Activated T-cell treated with anti-CD3 and anti-CD28 coated beads for 24 hours (primary cell): ENCODE measurements at places on chromosomes 2 and 18.

- DNase-seq, result no peak
Measured at GRCh38 chr2:120779781-120780283, 44.2 kb downstream of the GLI2 start.

DNA sequence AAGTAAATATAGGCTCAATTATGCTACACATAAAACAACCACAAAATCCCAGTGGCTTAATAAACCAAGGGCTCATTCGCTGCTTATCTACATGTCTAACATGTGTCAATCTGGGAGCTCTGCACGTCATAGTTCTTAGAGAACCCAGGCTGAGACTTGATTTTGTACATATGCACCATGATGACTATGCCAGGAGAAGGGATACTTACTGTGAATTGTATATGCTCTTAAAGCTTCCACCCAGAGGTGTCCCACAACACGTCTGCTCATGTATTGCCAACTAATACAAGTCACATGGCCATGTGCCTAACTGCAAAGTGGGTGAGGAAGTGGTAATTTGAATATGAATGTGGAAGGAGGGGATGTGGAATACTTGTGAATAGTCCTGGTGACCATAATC is 262.1 kb downstream of the CPS1 start:
- no peak for DNase-seq

- DNase-seq, result no peak
Measured at GRCh38 chr2:180980943-180981911, 822 bp downstream of the UBE2E3 start.

- DNase-seq, result no peak
Measured at GRCh38 chr18:677951-678381, 20.5 kb downstream of the TYMS start.

- DNase-seq, result no peak
Measured at GRCh38 chr18:57959278-57959677, 84.7 kb upstream of the NEDD4L start.

DNA sequence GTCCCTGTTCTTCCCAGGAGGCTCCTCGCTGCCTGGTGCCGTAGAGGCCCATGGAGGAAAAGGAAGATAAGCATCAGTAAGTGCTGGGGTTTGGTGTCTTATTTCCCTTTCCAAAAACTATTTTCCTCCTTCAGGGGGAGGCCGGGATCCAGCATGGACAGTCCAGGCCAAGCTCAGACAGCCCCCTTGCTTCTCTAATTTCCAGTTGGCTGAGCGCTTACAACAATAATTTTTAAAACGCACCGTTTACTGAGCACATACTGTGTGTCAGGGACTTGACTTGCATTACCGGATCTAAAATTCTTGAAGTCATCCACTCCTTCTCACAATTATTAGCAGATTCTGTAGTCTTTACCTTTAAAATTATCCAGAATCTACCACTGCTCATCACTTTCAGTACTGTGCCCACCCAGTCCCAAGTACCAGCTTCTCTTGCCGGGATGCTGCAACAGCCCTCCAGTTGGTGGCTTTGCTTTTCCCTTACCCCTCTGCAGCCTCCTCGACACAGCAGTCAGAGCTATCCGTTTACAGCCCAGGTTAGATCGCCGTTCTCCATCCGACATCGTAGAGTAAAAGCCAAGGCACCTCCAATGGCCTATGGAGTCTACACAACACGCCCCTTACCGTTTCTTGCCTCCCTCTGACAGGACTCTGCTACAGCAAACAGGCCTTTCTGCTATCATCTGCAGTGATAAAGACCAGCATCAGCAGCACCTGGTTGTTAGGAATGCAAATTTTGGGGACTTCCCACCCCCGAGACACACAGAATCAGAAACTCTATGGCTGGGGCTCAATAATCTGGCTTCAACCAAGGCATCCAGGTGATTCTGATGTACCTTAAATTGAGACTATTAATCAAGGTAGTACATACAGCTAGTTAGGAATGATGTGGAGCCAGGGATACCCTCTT is 75.2 kb upstream of the TSPYL6 start:
- DNase-seq, result no peak

DNA sequence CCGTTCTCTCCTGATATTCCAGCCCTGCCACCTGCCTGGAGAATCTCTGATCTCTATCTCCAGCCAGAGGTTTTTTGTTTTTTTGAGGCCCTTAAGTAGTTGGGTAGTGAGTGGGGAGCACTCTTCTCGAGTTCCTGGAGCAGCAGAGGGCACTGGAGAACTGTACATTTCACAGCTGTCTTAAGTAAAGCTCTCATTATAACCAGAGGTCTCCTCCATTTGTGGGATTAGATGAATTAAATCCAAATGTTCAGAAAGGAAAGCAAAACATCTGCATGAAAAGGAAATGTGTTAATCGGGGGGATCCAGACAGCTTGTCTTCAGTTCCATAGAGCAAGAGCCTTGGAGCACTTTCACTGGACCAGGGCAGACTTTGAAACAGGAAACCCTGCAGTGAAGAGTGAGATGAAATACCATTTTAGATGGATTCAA is 32.8 kb downstream of the AOX1 start:
- DNase-seq, result no peak

DNA sequence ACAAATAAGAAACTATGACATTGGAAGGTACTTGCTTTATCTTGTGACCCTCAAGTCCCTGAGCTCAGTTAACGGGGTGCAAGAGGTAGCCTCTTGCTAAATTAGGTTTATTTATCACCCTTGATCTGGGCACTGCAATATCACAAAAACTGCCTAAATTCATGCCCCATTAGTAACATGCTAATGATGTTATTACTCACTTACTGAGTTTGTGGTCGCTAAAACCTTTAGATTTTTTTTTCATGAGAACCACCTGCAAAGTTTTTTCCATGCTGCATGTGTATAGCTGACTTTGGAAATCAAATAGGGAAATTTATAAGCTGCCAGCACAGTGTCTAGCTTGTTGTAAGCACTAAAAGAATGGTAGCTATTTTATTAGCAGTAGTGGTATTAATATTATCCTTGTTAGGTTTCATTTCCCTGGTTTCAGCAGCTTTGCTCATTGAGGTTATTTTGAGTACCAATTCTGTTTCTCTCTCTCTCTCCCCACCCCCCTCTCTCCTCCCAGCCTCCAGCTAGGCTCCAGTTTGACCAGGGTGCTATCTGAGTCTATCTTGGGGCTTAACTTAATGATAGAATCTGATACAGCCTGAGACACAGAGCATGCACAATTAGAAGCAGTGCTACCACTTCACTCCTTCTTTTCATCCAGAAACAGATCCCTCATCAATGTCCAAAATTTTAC is 88.7 kb upstream of the ATP8B1 start:
- DNase-seq, result no peak

GRCh38 chr2:180652794-180653193 is 327.6 kb upstream of the UBE2E3 start:
- no peak for DNase-seq

GRCh38 chr2:28175028-28175427 is 217.6 kb upstream of the FOSL2 start:
- DNase-seq, result no peak

DNA sequence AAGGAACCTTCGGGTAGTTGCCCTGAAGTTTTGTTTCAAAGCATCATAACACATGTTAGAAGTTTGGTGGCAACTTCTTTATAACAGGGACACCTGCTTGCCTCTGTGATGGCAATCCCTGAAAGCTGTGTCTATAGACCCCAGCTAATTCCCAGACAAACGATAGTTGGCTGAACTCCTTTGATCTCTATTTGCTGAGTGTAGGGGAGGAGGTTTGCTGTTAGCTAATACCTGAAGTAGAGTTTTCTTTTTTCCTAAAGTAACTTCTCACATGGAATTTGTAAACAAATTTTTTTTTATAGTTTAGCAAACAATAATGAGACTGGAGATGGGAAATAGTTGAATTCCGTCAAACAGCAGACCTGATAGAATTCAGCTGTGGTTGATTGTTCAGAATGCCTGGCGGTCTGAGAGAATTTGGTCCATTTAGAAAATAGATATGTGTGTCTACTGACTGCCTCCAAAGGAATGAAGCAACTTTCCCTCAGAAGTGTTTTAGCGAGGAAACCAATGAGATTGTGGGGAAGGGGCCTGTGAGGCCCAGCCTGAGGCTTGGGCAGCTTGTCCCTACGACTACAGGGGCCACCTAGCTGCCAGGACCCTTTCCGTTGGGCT is 123.5 kb upstream of the EPAS1 start:
- no peak for DNase-seq

GRCh38 chr2:36561237-36561944 is 36.6 kb downstream of the FEZ2 start:
- DNase-seq, result no peak

DNA sequence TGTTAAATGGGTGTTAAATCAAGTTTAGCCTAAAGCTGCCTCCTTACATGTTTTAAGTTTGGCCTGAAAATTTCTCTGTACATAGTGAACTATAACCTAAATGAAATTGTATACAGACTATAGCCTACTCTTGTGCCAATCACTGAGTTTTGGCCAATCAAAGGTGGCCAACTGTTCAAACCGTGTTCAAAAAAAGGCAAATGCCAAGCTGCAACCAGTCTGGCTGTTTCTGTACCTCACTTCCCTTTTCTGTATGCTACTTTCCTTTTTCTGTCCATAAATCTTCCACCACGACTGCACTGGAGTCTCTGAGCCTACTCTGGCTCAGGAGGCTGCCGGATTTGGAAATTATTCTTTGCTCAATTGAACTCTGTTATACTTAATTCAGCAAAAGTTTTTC is 121.0 kb downstream of the SPOPL start:
- DNase-seq, result no peak

DNA sequence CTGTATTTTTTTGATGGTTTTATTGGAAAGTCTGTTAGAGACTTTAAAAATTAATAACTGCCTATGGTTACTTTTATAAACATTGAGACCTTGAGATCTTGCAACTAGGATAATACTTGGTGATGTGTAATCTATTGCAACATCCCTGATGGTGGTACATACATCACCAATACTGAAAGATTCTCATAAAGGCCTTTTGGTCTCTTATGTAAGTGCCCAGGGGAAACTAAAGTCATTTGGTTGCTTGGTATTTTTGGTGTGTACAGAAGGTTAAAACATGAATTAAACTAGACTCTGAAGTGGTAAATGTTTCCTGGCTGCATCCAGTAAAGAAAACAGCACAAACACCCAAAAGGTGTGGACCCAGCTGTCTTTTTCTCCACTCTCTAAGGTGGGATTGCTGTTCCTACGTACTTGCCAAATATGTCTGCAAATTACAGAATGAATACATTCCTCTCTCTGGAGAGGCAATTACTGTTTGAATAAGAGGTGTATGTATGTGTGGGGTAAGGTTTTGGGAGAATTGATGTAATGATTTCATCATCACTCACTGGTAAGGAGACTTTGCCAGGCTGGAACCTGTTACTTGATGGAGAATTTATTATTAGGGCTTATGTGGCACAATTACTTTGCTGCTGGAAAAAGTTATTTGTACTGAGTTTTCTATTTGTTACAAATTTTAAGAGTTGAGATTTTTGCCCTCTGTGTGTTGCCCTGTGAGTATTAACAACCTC is 3.6 kb downstream of the B3GNT2 start:
- no peak for DNase-seq

DNA sequence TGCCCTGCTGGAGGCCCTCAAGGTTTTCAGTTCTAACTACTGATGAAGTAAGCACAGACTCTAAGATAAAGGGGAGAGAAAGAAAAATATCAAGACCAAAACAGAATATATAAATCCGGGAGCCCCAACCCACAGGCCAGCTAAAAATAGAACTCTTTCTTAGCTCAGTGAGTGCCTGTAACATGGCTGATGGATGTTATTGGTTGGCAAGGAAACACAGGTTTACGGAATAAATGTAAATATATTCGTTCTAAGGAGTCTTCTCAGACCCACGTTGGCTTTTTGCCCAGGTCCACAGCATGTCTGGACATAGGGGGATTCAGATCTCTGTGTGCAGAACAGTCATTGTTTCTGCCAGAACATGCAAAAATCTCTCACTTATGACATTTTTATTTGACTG is 139.0 kb upstream of the SERPINE2 start:
- DNase-seq, result no peak

DNA sequence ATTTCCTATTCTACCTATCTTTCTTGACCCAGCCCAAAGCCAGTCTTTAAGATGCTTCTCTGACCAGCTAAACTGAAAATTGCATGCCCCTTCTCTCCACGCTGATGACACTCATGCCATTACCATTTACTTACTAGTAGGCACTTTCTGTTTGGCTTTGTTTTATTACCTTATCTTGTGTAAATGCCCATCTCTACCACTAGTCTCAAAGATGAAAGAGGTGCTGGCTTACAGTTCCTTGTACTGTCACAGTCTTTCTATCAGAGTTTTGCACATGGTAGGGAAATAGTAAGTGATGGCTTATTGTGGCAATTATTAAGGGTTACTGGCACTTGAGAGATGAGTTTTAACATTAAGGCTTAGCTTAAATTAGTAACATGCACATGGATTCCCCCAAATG is 352.1 kb downstream of the RBM43 start:
- no peak for DNase-seq

DNA sequence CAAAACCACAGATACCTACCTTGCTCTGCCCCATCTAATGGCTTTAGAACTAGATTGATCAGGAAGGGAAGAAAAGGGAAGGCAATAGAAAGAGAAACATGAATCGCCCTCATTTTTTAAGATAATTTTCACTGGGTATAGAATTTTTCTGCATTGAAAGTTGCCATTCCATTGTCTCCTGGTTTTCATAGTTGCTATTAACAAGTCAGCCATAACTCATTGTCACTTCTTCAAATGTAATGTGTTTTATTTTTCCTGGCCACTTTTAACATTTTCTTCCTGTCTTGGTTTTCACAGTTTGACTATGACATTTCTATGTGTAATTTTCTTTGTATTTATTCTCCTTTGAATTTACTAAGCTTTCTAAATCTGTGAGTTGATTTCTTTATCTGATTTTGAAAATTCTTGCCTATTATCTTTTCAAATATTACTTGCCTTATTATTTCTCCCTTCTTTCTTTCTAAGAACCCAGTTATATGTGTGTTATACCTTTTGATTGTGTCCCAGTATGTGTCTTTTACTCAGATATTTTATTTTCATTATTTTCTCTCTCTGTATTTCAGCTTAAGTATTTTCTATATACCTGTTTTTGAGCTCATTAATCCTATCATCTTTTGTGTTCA is 85.5 kb upstream of the GLI2 start:
- DNase-seq, result no peak

GRCh38 chr2:38981003-38981669 is 91.5 kb downstream of the ARHGEF33 start:
- no peak for DNase-seq

- no peak for DNase-seq
Measured at GRCh38 chr2:157150747-157151146, 106.8 kb upstream of the GALNT5 start.

GRCh38 chr2:42099438-42100173 is 51.8 kb downstream of the PKDCC start:
- no peak for DNase-seq

GRCh38 chr2:10668402-10669012 is 21.3 kb downstream of the NOL10 start:
- DNase-seq, result no peak

- DNase-seq, result peak; percentile 49
Measured at GRCh38 chr18:63161032-63161760, 158.4 kb downstream of the BCL2 start.

DNA sequence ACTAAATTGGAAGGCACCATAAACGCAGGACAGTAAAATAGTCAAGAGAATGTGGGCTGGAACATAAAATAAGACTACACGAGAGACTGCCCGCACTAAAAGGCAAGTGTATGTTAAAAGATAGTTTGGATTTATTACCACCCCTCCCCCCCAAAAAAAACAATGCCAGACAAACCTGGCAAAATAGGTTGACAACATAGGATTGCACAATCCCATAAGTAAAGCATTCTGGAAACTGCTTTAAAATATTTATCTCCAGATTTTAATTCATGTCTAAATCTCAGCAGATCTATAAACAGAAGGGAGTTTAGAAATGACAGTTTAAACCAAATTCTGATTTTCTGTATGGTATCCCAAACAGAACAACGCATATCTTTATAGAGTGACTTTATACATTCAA is 455.1 kb downstream of the ERBB4 start:
- no peak for DNase-seq

GRCh38 chr18:43587538-43588153 is 310.4 kb upstream of the SYT4 start:
- no peak for DNase-seq
